ENCODE measurements at places on chromosomes 12 and 14.

GRCh38 chr12:127245009-127245408, 1022.0 kb upstream of the TMEM132C start:
- DNase-seq: no peak

DNA sequence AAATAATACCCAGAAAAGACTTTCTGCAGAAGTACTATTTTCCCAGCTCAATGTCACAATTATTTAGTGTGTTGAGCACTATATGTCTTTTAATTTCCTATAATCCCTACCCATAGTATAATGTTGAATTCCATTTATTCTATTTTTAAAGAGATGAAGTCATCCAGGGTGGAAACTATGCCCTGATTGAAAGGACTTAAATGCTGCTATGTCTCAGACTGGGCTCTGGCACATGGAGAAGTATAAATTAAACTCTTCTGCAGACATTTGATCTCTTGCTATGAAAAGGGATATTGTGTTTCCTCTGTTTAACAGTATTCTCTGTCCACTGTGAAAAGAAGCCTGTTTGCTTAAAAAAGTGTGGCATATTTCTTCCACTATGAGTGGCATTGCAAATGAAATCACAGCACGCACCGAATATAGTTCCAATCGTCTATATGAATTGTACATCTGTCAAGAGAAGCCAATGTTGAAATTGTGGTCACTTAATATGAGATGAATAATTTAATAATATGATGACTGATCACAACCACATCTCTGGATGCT, 192.3 kb downstream of the BCAT1 start:
- DNase-seq: no peak

- no peak for DNase-seq
These were observed 7.9 kb upstream of the PRMT8 start for GRCh38 chr12:3483089-3483488.

- no peak for DNase-seq
These were observed 65.3 kb upstream of the TSPAN8 start for GRCh38 chr12:71223139-71223538.

DNA sequence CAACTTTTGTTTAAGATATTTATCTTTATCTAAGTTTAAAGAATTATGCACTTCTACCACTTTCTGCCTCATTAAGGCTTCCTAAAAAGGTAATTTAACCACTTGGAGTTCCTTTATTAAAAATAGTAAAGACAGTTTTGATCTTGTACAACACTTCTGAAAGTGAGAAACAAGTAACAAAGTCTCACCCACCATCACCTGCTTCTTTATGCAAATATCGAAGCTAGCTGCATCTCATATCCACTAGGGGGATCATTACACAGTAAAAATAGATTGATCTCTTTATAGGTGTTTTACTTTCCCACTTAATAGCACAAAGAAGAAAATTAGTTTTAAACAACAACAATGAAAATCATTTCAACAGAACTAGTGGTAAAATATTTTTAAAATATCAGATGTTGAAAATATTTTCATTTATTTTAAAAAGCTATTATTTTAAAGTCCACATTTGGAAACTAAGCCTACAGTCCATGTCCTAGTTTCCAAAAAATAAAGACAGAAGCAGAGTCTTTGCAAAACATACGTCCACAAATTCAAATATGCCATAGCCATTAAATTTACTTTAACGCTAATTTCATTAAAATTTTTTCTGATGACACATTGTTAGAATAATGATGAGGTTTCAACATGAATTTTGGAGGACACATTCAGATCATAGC, 160.0 kb upstream of the SOX5 start:
- no peak for DNase-seq

GRCh38 chr12:24725616-24726015, 223.3 kb downstream of the BCAT1 start:
- no peak for DNase-seq

GRCh38 chr12:92434607-92435025, 268.2 kb upstream of the PLEKHG7 start:
- DNase-seq: no peak

DNA sequence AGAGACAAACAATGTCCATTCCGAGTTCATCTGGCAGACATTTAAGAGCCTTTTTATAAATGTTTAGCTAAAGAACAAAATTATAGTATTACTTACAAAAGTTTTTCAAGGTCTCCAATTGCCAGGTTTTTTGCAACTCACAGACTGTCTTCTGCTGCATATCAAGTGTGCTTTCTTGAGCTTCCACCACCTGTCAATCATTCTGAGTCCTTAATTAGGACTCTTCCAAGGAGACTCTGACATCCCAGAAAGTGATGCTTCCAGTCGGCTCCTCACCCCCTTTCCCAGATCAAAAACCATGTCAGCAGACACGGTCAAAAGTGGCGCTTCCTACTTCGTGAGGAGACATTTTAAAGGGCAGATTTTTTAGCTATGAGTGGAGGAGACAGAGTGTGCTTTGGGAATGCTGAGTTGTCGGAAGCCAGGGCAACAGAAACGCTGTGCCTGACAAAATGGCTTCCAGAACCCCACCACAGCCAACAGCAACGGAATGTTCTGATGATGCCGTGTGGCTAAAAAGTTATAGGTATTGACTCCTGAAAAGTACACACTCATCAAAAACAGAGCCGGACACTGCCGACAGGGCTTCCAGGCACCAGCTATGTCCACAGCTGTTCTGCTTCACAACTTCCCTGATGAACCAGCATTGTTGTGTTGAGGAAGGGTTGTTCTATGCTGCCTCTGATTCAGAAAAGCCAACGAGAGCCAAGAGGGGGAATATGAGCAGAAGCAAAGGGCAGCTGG, 116.1 kb upstream of the SLC35F4 start:
- no peak for DNase-seq

GRCh38 chr14:58737511-58737910, 99.7 kb downstream of the DACT1 start:
- DNase-seq: no peak

GRCh38 chr14:55701638-55702037, 121.6 kb downstream of the KTN1 start:
- no peak for DNase-seq

DNA sequence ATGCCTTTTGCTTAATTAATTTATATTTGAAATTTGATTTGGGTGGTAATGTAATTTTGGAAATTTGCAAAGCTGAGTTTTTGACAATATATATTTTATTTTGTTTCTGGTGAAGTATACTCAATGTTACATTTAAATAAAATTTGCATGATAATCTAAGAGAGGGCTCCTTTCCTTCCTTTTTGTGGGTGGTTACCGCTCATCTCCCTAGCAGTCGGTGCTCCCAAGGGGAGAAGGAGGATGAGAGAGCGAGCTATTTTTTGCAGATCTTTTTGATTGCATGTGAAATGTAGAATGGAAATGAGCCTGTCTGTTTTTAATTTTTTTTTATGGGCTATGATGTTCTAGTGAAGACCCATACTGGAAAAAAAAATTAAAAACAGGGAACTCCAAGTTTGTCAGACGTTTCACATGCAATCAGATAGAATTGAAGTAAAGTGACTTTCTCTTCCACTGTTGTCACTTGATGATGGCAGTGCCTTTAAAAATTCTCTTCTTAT, 39.8 kb downstream of the MSRB3 start:
- DNase-seq: no peak

DNA sequence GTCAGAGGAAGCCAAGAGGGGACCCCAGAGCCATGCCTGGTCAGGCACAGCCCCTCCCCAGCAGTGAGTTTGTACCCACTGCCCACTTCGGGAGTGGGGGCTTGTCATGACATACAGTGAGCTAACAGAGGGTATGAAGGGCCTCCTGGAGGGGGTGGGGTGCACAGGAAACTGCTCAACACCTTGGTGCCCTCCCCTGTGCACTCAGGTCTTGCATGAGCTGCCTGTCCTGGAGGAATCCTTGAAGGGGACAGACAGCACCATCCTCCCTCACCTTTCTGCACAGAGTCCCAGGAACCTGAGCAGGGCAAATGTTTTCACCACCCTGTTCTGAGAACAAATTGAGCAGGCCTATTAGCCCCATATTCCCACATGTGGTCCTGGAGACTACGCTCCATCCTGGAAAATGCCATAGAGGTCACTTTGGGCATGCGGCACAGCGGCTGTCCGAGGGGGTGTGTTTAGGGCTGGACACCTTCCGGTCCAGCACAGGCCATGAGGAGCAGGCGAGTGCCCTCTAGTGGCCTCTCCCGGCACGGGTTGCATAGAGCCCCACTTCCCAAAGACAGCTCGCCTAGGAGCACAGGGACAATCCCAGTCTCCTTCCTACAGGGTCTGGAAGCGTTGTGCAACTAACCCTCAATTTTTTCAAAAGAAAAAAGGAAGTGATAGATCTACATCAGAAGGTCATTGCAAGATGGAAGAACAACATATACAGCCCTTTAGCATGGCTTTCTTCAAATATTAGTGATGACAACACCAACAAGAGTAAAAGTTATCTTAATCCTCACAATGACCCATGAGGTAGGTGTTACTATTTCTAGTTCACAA, 31.9 kb upstream of the ZFP36L1 start:
- no peak for DNase-seq

GRCh38 chr12:32558903-32559302, 120.2 kb upstream of the DNM1L start:
- DNase-seq: peak; percentile 69
